ENCODE measurements at places on chromosomes 12 and 14.
A peak's percentile ranks its signal among the peaks of the same experiment; 100 is the strongest.

DNA sequence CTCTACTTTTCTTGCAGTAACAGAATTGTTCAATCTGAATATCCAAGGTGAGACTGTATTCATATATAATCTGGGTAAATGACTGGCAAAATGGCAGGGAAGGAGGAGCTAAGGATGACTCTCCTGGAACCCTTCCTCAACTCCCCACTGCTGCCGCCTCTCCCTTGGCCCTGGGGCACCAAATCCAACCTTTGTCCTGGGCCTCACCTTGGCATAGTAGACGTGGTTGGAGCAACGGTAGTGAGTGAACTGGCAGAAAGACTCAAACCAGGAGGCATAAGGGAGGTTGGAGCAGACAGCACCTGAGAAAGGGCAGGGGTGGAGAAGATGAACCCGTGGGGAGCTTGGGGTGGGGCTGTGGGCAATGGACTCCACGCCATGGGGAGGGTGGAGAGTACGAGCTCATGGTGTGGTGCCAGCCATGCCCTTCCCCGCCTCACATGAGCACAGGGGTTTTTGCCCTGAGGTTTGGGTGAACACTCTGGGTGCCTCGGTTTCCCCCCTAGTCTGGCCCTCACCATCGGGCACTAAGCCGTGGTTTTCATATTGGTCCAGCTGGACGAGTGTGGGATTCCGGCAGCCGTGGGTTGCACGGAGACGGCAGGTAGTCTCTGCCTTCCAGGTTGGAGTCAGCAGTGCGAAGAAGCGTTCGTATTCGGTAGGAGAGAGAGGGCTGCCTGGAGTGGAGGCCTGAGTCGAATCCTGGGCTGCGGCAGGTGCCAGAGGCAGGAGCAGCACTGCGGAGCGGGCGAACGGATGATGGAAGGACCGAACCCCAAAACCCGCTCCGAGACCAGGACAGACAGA lies 753 bp downstream of the ACRBP start:
- no peak for DNase-seq

GRCh38 chr12:102300824-102301461 lies 103.3 kb upstream of the PMCH start:
- peak; percentile 36 for DNase-seq

- no peak for DNase-seq
These were observed 84.3 kb upstream of the ATF1 start for GRCh38 chr12:50679612-50680011.

- no peak for DNase-seq
These were observed 521 bp upstream of the PAPLN start for GRCh38 chr14:73236752-73237218.

DNA sequence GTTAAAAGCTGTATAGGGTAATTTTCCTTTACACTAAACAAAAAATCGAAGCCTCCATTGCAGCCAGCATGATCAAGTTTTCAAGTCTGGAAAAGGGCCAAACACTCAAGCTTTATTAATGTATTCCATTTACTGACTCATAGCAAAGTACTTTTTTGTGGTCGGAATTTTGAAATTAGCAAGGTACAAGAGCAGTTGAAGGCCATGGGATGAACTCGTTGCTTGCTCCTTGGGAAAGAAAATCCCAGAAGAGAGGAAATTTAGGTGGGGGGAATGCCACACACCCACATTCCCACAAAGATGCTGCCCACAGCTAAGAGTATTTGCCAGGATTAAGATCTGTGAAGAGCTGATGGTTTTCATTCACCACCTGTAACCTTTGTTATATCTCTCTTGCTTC lies 333.7 kb downstream of the EGLN3 start:
- DNase-seq: peak; percentile 41

DNA sequence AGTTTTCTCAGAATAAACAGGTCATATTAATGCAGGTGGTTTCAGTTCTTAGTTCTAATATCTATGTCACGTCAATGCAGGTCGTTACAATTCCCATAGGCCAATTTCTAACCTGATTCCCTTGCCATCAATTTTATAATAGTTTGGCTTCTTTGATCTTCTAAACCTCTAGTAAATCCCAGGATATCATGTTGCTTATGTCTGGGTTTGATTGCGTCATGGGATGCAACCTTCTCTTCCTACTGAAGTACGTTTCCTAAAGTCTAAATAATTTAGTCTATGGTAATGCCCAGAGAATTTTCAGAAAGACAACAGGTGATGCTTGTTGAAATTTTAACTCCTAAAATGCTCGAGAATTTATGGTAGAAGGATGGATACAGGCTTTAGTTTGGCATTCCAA lies 19.2 kb downstream of the TAS2R7 start:
- no peak for DNase-seq

GRCh38 chr14:105250986-105251385 lies 2.7 kb downstream of the BTBD6 start:
- DNase-seq: no peak

All from fibroblast of gingiva (primary cell).